ENCODE measurements at places on chromosomes 16 and 17. TPM values are rescaled to one million over a fixed set of nuclear protein-coding genes. Genes with fewer than 3 reads are reported as not detected.

The TBC1D3C gene
- not detected for total RNA-seq

The CDH3 gene
- total RNA-seq: 11.5 TPM

The AOC3 gene
- 210 TPM for total RNA-seq

The PIK3R5 gene
- 42.7 TPM for total RNA-seq

The HID1 gene
- 23.1 TPM for total RNA-seq

The SAP30BP gene
- total RNA-seq: 82.2 TPM

The SLC38A8 gene
- total RNA-seq: not detected
